Fibroblast of skin of right quadriceps (primary cell): ENCODE measurements at places on chromosomes 1 and 21.

- DNase-seq = no peak
Observed at GRCh38 chr1:203426870-203427269, 48.7 kb upstream of the PRELP start.

DNA sequence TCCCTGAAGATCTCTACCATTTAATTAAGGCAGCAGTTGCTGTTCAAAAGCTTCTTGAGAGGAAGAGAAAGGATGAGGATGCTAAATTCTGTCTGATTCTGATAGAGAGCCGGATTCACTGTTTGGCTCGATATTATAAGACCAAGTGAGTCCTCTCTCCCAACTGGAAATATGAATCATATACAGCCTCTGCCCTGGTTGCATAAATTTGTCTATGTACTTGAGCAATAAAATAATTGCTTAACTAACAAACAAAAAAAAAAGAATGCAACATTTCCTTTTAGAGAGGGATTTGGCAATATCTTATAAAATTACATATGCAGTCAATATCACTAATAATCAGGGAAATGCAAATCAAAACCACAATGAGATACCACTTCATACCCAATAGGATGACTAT is 26.8 kb downstream of the ALDH9A1 start:
- DNase-seq = no peak

DNA sequence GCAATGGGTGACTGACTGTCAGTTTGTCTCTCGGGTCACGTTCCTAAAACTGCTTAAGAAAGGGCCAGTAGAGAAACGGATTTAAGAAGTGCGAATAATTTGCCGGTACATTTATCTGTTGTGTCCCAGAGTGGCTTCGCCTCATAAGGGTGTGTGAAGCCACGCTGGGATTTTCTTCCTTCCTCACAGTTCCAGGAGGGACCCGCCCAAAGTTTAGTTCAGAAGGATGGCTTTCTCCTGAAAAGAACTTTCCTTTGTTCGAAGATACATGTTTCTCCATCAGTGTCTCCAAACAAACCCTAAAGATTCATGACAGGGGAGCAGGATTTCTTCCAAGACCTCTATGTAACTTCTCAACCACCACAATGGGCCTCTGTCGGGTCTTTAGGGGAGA is 49.8 kb downstream of the ADAMTS1 start:
- DNase-seq = no peak

DNA sequence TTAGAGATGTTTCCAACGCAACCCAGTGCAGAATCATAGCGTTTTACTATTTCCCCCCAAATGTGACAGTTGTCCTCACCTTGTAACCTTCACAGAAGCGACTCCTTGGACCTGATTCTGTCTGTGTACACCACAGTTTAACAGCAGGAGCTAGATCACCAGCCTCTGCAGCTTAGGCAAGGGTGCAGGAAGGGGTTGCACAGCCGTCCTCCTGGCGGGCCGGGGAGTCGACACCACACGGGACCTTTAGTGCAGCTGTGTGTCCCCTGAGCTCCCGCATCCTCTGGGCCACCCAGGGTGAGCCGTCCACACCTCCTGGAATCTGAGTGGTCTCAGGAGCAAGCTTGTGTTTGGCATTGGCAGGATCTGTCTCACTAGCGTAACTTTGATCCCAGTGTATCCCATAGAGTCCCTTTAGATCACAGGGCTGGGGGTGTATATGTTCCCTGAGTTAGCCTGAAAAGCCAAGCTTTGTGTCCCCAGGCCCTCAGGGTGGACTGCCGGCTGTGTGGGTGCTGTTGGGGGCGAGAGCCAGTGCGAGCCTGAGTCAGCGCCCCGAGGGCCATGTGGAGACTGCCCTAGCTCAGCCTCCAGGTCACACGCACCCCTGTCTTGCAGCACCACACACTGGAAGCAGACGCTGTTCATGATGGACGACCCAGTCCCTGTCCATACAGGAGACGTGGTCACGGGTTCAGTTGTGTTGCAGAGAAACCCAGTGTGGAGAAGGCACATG is 27.5 kb downstream of the PRMT2 start:
- no peak for DNase-seq

- DNase-seq = peak; percentile 67
Observed at GRCh38 chr1:111559736-111560279, 56.4 kb upstream of the ADORA3 start.

GRCh38 chr1:201146626-201147390 is 7.5 kb downstream of the TMEM9 start:
- DNase-seq = no peak

DNA sequence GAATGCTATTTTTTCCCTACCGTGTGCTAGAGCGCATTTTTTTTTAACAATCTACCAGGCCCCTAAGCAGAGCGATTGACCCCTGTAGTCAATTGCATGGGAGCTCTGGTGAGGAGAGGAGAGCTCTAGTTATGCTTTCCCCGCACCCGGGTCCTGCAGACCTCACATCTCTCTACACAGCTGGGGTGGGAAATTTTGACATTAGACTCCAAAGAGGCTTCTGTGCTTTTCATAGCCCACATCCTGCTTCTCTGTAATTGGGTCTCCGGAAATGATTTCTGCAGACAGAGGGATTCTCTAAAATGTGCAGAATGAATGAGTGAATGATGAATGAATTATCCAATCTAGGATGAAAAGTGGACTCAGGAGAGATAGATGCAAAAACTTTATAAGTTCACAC is 41.5 kb upstream of the DUSP10 start:
- no peak for DNase-seq

DNA sequence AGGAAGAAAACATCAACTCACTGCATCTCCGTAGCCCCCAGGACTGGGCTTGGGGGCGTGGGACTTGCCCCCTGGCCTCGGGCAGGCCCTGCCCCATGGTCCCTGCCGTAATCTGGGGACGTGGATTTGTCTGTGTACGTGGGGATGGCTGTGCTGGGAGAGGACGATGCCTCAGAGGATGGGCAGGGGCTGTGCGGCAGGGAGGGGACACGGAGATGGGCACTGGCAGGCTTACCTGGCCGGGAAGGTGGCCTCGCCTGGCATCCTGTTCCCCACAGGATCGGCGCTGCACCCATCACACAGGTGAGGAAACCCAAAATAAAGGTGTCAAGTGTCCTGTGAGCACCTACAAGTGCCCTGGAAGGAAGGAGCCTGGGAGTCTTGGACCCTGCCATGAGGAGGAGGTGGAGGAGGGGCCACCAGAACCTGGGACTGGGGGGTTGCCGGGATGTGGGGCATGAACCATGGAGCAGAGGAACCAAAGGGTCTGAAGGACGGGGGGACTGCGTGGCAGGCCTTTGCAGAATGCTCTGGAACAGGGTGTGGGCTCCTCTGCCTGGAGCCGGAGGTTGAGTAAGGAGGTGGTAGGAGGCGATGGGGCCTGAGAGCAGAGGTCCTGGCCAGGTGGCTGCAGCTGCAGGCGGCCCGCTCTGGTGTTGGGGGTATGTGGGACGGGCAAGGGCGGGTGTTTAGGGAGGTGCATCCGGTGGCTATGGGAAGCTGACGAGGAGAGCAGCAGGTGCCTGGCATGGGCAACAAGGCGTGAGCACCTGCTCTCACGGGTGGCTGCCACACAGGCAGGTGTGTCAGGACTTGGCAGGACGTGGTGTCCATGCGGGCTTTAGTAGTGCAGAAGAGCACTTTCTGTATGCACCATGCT is 27.8 kb upstream of the LRRC3 start:
- no peak for DNase-seq

- DNase-seq = no peak
Observed at GRCh38 chr1:89837036-89837481, 16.2 kb downstream of the LRRC8D start.

GRCh38 chr1:179082999-179083335 is 1.1 kb downstream of the TOR3A start:
- peak; percentile 34 for DNase-seq

- DNase-seq = peak; percentile 34
Observed at GRCh38 chr1:64891448-64891825, 74.9 kb downstream of the JAK1 start.

GRCh38 chr1:211611818-211612217 is 32.9 kb upstream of the SLC30A1 start:
- no peak for DNase-seq

DNA sequence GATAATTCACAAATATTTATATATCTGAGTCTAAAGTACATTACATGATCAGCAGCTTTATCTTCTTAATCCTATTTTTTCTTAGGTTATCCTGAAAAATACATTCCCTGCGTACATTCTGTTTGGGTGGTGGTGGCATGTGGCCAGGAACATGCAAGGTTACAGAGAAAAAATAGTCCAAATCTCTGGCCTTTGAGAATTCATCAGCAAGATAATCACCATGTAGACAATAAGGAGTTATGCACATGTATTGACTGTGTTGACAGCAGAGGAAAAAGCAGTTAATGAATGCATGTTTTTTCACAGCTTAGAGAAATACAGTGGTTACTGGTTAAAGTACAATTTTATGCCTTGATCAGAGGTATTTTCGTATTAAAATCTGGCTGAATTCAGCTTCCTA is 49.0 kb downstream of the ABCA4 start:
- DNase-seq = no peak

GRCh38 chr21:22941779-22942490 is 1943.7 kb downstream of the NCAM2 start:
- DNase-seq = no peak

- DNase-seq = peak; percentile 64
Observed at GRCh38 chr1:925561-926421, 2.1 kb downstream of the SAMD11 start.

- peak; percentile 82 for DNase-seq
Observed at GRCh38 chr1:234893725-234894630, 234.7 kb downstream of the TOMM20 start.

DNA sequence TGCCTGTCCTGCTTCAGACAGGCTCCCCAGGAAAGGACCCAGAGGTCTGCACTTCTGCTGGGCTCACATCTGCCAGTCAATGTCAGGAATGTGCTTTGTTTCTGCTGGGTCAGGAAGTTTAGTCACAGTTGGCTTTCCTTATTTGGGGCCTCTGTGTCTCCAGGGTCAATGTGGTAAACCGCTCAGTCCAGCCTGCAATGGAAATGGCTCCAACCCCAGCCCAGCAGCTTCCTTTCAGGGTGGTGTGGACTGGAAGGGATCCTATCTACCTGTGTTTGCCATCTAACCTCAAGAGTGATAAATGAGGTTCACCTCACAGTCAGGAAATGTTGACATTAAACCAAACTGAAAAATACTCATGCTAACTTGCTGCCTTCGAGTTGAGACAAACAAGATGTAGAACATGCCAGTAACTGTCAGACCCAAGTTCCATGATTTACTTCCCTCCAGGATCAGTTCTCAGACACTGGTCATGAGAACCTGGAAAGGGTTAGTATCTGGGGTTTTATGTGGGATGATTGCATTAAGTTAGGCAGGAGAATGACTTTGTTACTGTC is 20.3 kb downstream of the ENO1 start:
- peak; percentile 82 for DNase-seq

GRCh38 chr1:29601021-29601420 is 364.7 kb downstream of the PTPRU start:
- no peak for DNase-seq

DNA sequence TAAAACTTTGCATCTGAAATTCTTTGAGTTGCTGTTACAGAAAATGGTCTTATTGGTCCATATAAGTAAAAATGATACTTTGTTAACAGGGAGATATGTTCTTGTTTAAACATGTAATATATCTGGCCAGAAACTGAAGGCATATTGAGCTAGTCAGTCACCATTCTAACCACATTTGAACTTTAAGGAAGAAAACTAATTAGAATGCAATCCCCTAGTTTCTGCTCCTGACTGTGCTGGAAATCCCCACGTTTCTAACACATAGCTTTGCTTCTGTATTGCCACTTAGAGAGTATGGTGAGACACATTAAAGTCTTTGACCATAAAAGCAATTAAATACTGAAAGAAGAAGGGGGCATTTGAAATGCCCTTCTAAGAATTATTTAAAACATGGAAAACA is 32.1 kb upstream of the HIVEP3 start:
- DNase-seq = no peak

GRCh38 chr1:34018285-34018684 is 146.7 kb downstream of the CSMD2 start:
- DNase-seq = peak; percentile 10

GRCh38 chr1:71916894-71917293 is 365.4 kb downstream of the NEGR1 start:
- no peak for DNase-seq

DNA sequence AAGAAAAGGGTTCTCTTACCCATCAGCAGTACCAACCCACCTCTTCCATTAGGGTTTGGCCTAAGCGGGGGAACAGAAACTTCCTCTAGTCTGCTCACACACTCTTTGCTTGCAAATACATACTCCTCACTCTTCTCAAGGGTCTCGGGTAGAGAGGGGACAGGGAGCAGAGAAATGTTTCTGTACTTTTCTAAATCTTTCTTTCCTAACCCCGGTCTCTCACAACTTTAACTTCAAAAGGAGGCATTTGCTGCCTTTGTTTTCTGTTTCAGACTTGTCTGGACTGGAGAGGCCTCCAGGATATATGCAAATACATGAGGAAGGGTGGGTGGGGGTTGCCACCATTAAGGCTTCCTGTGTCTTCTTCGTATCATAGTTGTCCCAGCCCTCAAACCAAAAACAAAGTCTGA is 10.5 kb upstream of the LAX1 start:
- no peak for DNase-seq

- no peak for DNase-seq
Observed at GRCh38 chr1:12640237-12640957, 3.5 kb upstream of the AADACL4 start.

DNA sequence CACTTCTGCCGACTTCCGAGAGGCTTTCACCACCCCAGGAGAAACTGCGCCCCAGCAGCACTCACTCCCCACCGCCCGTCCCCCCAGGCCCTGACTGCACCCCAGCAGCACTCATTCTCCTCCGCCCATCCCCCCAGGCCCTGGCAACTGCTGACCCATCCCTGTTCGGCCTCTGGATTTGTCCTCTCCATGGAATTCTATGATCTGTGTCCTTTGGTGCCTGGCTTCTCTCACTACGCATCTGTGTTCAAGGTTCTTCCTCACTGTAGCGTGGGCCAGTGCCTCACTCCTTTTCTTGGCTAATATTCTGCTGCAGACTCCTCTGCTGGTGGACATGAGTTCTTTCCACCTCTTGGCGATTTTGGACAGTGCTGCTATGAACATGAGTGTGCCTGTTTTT is 121.8 kb upstream of the ARHGEF16 start:
- DNase-seq = no peak

GRCh38 chr1:206465951-206466350 is 4.3 kb upstream of the IKBKE start:
- DNase-seq = no peak

DNA sequence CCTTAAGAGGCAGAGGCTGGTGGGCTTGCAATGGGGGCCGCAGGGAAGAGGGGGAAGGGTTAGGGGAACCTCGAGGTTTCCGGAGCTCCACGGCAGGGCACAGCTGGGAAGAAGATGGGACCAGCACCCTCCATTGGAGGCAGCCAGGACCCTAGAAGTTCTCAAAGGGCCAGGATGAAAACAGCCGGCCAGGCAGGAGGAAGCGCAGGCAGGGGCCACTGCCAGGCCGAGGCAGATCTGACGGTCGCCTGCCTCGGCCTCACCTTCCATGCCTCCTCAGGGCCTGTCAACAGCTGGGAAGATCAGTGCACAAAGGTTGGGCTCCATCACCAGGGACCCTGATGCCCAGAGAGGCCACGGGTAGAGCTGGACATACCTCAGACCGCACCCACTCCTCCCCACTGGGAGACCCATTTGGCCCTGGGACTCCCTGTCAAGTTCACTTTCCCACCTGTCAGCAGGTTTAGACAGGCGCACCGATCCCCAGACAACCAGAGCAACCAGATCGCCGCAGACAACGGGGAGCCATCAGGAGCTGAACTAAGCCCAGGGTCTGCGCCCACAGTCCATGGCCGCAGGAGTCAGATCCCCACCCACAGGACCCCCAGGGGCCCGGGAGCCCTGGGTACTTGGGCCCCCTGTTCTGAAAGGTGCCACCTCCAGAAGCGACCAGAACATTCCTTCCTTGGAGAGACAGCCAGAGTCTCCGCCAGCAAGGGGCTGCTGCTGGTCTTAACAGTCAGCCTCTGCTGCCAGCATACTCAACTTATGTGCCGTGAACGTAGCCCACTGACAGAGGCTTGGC is 2.2 kb downstream of the SLC19A1 start:
- no peak for DNase-seq
